Activated CD4-positive, alpha-beta memory T cell treated with anti-CD3 and anti-CD28 coated beads, Interleukin-2, amount 10 ng/mL, durations not matched to agents 7 days and 5 days (primary cell): ENCODE measurements at places on chromosomes 11 and 22.
A peak's percentile ranks its signal among the peaks of the same experiment; 100 is the strongest.

DNA sequence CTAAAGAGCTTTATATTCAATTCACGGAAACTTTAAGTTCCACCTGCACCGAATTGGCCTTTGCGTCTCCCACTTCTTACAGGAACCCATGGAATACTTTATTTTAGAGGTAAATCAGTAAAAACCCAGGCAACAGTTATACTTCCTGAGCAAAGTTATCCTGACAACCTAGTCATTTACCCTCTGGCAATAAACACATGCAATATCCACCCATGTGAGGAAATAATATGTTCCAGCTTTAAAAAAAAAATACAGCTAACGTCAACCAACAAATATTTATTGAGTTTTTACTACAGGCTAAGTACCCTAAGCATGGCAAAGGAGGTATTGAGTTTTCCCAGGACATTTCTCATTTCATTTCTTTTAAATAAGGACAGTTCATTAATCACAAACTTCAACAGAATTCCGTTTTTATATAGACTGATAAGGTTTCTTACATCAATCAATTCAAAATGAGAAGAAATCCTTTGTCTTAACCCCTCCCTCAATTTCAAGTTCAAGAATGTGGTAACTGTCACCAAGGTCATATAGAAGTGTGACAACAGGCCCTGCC lies 38.3 kb upstream of the CCDC34 start:
- DNase-seq, result no peak
- H3K36me3 ChIP-seq, result no peaks in the 10 kb centered on the region
- H3K27me3 ChIP-seq, result peaks cover 6% of the 10 kb centered on the region

- no peak overlapping the region for H3K4me3 ChIP-seq
- no peaks in the 10 kb centered on the region for H3K36me3 ChIP-seq
- DNase-seq, result no peak
- H3K27me3 ChIP-seq, result no peaks in the 10 kb centered on the region
- no peaks in the 10 kb centered on the region for H3K4me1 ChIP-seq
- H3K27ac ChIP-seq, result no peak overlapping the region
These were observed 27.4 kb downstream of the MOB2 start for GRCh38 chr11:1459219-1459575.

GRCh38 chr11:86117001-86117711 lies 48.3 kb upstream of the PICALM start:
- H3K4me3 ChIP-seq, result no peak overlapping the region
- DNase-seq, result no peak
- H3K36me3 ChIP-seq, result peaks cover 3% of the 10 kb centered on the region
- peaks cover 3% of the 10 kb centered on the region for H3K27me3 ChIP-seq
- H3K4me1 ChIP-seq, result peaks cover 32% of the 10 kb centered on the region
- peak overlapping the region; percentile 16 for H3K27ac ChIP-seq

DNA sequence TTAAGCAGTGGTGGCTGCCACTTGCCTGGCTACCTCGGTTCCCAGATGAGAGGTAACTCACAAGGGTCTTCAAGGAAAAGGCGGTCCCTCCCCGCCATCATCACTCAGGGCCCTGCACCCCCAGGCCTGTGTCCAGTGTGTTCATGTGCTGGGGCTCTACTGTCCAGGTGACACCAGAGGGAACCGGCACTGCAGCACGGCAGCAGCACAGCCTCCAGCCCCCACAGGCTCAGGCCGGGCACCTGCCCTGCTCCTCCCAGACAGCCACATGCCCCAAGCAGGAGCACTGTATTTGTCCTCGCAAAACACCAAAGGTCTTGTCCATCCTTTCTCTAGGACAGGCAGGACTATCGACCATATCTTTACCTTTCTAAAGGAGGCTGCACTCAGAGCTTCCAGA lies 982.1 kb downstream of the NTM start:
- H3K4me3 ChIP-seq, result no peak overlapping the region
- H3K36me3 ChIP-seq, result no peaks in the 10 kb centered on the region
- H3K27me3 ChIP-seq, result no peaks in the 10 kb centered on the region
- peaks cover 33% of the 10 kb centered on the region for H3K4me1 ChIP-seq

GRCh38 chr22:43740587-43741270 lies 71.4 kb downstream of the EFCAB6 start:
- H3K4me1 ChIP-seq, result no peaks in the 10 kb centered on the region
- no peak overlapping the region for H3K4me3 ChIP-seq
- H3K27ac ChIP-seq, result no peak overlapping the region
- peaks cover 3% of the 10 kb centered on the region for H3K27me3 ChIP-seq
- no peaks in the 10 kb centered on the region for H3K36me3 ChIP-seq

DNA sequence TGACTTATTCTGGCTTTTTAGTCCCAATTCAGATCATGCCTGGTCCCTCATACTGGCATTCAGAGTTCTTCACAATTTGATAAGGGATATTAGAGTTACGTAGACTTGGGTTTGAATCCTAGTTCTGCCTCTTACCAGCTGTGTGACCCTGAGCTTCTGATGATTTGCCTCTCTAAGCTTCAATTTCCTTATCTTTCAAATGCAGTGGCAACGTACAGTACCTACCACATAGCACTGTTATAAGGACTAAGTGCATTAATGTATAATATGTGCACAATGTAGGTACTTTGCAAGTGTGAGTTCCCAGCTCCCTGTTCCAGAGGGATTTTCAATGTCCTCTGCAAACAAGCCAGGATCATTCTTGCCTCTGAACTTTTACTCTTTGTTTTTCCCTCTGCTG lies 7.3 kb downstream of the RHOG start:
- no peaks in the 10 kb centered on the region for H3K27me3 ChIP-seq
- H3K4me3 ChIP-seq, result no peak overlapping the region
- H3K27ac ChIP-seq, result peak overlapping the region; percentile 38
- H3K36me3 ChIP-seq, result peaks cover 79% of the 10 kb centered on the region
- no peak for DNase-seq
- peaks cover 84% of the 10 kb centered on the region for H3K4me1 ChIP-seq

DNA sequence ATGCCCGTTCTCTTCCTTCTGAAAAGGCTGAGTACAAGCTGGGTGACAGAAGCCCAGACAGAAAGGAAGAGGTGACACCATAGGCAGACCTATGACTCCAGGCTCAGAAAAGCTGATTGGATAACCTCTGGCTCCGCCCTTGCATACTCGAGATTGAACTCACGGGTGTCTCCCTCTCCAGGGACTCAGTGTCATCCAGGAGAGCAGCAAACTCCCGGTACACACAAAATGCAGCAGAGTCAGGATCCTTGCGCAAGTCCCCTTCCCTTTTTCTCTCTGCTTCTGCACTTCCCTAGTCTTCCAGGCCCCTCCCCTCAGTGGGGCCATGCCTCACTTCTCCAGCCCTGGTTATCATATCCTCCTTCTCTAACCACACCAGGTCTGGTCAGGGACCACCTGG lies 9.8 kb downstream of the SCN4B start:
- no peak overlapping the region for H3K27ac ChIP-seq
- peaks cover 7% of the 10 kb centered on the region for H3K4me1 ChIP-seq
- peaks cover 74% of the 10 kb centered on the region for H3K27me3 ChIP-seq
- H3K4me3 ChIP-seq, result no peak overlapping the region

- H3K4me1 ChIP-seq, result peaks cover 7% of the 10 kb centered on the region
- no peaks in the 10 kb centered on the region for H3K36me3 ChIP-seq
- no peak for DNase-seq
- H3K27me3 ChIP-seq, result peaks cover 6% of the 10 kb centered on the region
- no peak overlapping the region for H3K27ac ChIP-seq
- H3K4me3 ChIP-seq, result no peak overlapping the region
These were observed 119.7 kb downstream of the GGTLC2 start for GRCh38 chr22:22764085-22764484.

DNA sequence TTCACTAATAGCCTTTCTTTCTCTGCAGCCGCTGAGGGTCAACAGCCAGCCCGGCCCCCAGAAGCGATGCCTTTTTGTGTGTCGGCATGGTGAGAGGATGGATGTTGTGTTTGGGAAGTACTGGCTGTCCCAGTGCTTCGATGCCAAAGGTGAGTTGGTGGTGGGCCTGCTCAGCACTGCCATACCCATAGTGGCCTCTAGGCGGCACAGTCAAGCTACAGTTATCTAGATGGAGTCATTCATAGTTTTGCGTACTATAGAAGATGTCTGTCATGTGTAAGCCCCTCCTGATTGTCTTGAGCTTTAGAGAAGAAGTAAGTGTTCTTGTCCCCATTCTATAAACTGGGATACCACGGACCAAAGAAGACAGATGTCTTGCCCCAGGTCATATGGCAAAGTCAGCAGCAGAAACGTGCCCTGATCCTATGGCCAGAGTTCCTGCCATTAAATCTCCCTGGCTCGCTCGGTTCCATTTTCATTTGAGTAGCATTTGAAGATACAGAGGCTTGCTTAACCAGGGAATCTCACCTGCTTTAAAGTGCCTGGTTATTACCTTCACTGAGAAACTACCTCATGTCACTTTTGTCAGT lies 42.1 kb upstream of the CRTAM start:
- no peak overlapping the region for H3K4me3 ChIP-seq
- no peaks in the 10 kb centered on the region for H3K27me3 ChIP-seq
- peaks cover 7% of the 10 kb centered on the region for H3K36me3 ChIP-seq
- no peak overlapping the region for H3K27ac ChIP-seq
- peak; percentile 58 for DNase-seq

GRCh38 chr22:44697423-44698141 lies 4.4 kb upstream of the PRR5 start:
- H3K4me1 ChIP-seq, result peaks cover 13% of the 10 kb centered on the region
- no peaks in the 10 kb centered on the region for H3K36me3 ChIP-seq
- H3K27ac ChIP-seq, result no peak overlapping the region
- H3K27me3 ChIP-seq, result no peaks in the 10 kb centered on the region
- H3K4me3 ChIP-seq, result no peak overlapping the region

DNA sequence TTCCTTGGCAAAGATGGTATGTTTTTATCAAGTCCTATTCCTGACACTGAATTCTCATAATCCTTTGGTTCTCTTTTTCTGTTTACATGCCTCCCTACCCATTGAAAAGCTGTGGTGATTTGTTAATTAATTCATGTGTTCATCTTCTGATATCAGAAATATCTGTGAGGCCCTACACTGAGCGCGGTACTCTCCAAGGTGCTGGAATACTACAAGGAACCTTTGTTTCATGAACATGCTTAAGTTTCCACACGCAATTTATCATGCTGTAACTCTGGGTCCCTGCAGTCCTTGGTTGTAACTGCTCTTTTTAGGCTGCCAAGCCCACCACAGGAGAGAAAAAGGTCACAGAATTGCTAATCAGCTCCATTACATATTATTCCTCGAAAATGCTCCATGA lies 331.8 kb downstream of the FAT3 start:
- no peaks in the 10 kb centered on the region for H3K36me3 ChIP-seq
- H3K4me1 ChIP-seq, result no peaks in the 10 kb centered on the region
- no peaks in the 10 kb centered on the region for H3K27me3 ChIP-seq
- no peak for DNase-seq
- H3K4me3 ChIP-seq, result no peak overlapping the region
